Heart left ventricle (tissue), 16 donors: ENCODE measurements at places on chromosomes 16 and 17. TPM values are rescaled to one million over a fixed set of nuclear protein-coding genes. Genes with fewer than 3 reads are reported as not detected.

Gene LGALS9B
- polyA plus RNA-seq, result not detected

GRCh38 chr16:69741519-69741918 is 13.2 kb downstream of the NOB1 start:
- DNase-seq, result no peak

GRCh38 chr17:66302761-66303626 is 581 bp downstream of the PRKCA start:
- peak; percentile 79 for DNase-seq

Gene MMP28
- polyA plus RNA-seq, result 4.4 TPM

Gene FMNL1
- polyA plus RNA-seq, result 5.4 TPM

- DNase-seq, result no peak
Observed at GRCh38 chr16:4852221-4852872, 5.1 kb downstream of the UBN1 start.

DNA sequence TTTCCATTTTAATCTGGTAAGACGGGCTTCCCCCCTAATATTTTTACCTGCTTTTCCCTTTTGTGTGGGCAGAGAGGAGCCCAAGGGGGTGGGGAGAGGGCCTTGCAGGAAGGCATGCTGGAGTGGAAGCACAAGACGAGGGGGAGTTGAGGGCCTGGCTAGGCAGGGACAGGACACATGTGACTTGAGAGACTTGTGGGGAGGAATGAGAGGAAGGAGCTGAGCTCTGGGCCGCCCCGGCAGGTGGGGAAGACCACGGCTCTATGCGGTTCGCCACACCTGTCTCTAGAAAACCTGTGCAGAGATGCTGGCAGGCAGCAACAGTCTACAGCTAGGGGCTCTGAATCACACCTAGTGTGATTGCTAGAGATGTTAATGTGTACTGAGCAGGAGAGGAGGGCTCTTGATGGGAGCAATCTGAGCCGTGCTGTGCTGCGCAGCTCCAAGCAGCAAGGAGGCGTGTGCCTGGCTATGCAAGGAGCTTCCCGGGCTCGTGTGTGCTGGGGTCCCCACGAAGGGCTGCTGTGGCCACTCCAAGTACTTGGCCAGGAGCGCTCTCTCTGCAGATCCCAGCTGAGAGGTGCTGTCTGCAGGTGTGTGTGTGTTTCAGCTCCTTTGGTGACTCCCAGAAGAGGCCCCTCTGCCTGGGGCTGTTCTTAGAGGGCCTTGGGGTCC is 50.2 kb downstream of the PDPK1 start:
- no peak for DNase-seq

- no peak for DNase-seq
Observed at GRCh38 chr16:52634104-52634503, 87.2 kb upstream of the TOX3 start.

- DNase-seq, result no peak
Observed at GRCh38 chr16:17367923-17368322, 102.8 kb downstream of the XYLT1 start.

- DNase-seq, result peak; percentile 3
Observed at GRCh38 chr16:31365131-31365865, 10.3 kb downstream of the ITGAX start.

GRCh38 chr17:80942423-80943345 is 49.0 kb upstream of the CHMP6 start:
- peak; percentile 94 for DNase-seq
